ENCODE measurements at places on chromosomes 7 and 10. TPM values are rescaled to one million over a fixed set of nuclear protein-coding genes. Genes with fewer than 3 reads are reported as not detected.

DNA sequence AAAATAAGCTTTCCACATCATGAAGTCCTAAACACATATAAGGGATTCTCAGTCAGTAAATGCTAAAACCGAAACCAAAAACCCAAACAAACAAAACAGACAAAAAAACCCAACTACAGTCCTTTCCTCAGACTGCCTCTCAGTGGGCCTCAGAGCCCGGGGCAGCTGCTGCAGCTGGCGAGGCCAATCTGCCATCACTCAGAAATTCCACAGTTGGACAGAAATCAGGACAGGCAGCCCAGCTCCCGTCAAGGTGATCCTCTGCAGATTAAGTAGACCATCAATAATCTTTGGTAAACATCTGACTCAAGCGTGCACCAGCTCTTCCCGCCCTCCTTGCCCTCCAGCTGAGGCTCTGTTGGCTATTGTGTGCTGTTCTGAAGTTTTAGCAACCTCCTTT, 142.2 kb downstream of the ATXN7L1 start:
- DNase-seq, result no peak

DNA sequence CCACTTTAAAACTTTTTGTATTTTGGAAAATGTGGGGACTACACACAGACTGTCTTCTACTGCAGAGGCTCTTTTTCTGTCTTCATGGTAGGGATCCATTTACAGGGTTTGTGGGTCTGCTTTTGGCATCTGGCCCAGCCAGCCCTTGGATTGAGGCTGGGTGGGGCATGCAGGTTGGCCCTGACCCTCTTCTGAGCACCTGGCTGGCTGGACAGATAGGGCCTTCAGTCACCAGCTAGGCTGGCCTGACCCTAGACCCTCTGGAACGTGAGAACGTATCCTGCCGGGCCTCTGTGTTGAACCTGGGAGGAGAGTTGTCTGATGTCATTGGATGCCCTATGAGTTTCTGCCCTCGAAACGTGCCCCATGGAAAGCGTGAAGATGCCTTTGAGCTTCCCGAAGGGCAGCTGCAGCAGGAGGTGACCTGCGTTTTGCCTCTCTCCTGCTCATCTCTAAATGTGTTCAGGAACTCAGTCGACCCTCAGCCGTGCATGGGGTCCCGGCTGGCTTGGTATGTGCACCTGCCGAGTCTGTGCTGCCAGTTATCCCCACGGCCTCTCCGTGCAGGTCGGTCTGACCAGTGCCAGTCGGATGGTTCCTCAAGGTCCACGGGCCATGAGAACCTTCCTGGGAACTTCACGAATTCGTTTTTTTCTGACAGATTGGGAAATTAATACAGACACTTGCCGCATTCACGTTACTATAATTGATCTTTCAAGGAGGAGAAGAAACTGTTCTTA, 74.9 kb downstream of the MGMT start:
- DNase-seq, result no peak

GRCh38 chr10:101902032-101902819, 58.6 kb upstream of the KCNIP2 start:
- DNase-seq, result no peak

DNA sequence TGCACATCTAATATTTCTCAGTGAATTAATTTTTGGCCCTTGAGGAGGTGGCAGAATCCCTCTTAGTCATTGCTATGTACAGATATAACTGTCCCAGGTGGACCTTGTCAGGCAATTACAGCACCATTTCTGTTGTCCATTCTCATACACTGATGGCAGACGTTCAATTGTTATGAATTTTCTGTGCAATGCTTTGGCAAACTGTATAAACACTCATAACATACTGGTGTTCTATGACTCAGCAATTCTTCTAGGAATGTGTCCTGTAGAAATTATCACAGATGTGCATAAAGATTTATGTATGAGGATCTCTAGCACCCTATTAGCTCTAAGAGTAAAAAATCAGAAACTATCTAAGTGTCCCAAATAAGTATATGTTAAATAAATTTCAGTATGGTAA, 80.8 kb downstream of the DNAJB9 start:
- DNase-seq, result no peak

- DNase-seq, result no peak
Measured at GRCh38 chr7:38187794-38188440, 9.9 kb downstream of the STARD3NL start.

DNA sequence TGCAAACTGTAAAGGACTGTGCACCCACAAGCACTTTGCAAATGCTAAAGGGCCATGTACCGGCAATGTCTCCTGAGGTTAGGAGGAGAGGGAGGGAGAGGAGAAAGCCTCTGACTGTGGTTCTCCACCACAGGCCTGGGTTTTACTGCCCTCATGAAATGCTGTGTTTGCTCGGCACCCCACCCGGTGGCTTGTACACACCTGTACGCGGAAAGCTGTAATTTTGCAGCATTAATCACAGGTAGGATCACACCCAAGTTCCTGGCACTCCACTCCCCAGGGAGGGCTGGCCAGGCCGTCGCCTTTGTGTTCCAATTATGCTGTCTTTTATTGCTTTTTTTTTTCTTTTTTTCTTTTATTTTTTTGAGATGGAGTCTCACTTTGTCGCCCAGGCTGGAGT, 78.5 kb upstream of the MYL10 start:
- DNase-seq, result no peak

GRCh38 chr10:85458324-85458723, 908.3 kb downstream of the GRID1 start:
- DNase-seq, result no peak

GRCh38 chr10:38740102-38740501, 646.0 kb downstream of the ZNF37A start:
- DNase-seq, result no peak

GRCh38 chr7:64574540-64575099, 11.7 kb upstream of the ZNF680 start:
- DNase-seq, result no peak

- DNase-seq, result no peak
Measured at GRCh38 chr10:50653142-50653541, 29.4 kb upstream of the SGMS1 start.

- DNase-seq, result no peak
Measured at GRCh38 chr7:110633313-110633712, 457.6 kb upstream of the LRRN3 start.

GRCh38 chr7:64515330-64515729, 47.5 kb downstream of the ZNF680 start:
- no peak for DNase-seq

GRCh38 chr7:149719050-149719899, 54.1 kb downstream of the ZNF467 start:
- no peak for DNase-seq

DNA sequence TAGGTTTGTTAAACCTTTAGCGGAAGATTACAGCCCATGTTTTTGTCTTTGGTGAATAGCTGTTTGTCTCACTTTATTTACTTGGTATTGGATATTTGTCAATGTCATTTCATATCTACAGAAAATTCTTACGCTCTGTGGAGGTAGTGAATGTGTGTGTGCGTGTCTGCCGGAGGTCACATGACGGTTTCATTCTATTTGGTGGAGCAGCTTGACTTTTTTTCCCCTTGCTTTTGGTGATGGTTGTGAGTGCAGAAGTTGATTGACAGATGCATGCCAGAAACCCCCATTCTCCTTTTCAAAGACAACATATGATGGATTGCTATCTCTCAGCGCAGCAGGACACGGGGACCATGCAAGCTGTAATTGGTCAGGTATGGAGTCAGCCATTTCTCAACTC, at the start of gene POU6F2:
TSS of gene POU6F2 (plus strand) at position 225 of the 400 bp plus-strand sequence. CDS start at position 270, 45 bp downstream.
- no peak for DNase-seq

- DNase-seq, result no peak
Measured at GRCh38 chr10:97372233-97372875, 28.8 kb downstream of the RRP12 start.

- no peak for DNase-seq
Measured at GRCh38 chr10:35882422-35883150, 240.5 kb upstream of the FZD8 start.

DNA sequence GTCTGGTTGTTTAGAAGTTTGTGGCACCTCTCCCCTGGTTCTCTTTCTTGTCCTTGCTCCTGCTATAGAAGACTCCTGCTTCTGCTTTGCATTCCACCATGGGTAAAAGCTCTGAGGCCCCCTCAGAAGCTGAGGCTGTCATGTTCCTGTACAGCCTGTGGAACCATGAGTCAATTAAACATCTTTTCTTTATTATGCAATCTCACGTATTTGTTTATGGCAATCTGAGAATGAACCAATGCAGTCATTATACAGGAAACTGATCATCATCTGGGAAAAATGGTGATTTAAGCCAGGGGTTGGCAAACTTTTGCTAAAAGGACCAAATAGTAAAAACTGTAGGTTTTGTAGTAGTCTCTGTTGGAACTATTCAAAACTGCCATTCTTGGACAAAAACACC, 175.4 kb downstream of the CSTF2T start:
- DNase-seq, result no peak

DNA sequence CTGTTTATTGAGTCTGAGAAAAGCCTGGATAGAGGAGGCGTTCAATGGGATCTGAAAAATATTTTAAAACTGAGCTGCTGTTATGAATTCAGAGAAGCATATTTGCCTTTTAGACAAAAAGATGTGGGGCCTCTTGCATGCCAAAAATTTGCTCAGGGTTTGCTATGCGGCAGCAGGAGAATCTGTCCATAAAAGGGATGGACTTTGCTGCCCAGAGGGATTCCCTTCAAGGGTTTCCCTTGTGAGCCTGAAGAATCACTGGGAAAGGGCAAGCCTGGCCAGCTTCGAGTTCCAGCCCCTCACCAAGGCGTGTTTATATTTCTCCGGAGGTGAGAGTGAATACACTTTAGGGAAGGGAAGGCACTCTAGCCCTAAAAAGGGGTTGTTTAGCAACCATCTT, 55.5 kb upstream of the CALD1 start:
- DNase-seq, result no peak

- DNase-seq, result no peak
Measured at GRCh38 chr10:57972783-57973182, 294.9 kb downstream of the IPMK start.

GRCh38 chr10:116741391-116742351, 695 bp downstream of the HSPA12A start:
- DNase-seq, result no peak

DNA sequence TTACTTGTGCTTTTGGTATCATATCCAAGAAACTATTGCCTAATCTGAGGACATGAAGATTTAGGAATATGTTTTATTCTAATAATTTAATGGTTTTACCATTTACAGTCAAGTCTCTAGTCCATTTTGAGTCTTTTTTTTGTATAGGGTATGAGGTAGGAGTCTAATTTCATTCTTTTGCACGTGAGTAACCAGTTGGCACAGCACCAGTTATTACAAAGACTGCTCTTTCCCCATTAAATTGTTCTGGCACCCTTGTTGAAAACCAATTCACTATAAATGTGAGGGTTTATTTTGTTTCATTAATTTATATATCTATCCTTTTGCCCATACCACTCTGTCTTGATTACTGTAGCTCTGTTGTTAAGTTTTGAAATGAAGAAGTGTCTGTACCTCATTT, 381.6 kb downstream of the SUGCT start:
- no peak for DNase-seq

DNA sequence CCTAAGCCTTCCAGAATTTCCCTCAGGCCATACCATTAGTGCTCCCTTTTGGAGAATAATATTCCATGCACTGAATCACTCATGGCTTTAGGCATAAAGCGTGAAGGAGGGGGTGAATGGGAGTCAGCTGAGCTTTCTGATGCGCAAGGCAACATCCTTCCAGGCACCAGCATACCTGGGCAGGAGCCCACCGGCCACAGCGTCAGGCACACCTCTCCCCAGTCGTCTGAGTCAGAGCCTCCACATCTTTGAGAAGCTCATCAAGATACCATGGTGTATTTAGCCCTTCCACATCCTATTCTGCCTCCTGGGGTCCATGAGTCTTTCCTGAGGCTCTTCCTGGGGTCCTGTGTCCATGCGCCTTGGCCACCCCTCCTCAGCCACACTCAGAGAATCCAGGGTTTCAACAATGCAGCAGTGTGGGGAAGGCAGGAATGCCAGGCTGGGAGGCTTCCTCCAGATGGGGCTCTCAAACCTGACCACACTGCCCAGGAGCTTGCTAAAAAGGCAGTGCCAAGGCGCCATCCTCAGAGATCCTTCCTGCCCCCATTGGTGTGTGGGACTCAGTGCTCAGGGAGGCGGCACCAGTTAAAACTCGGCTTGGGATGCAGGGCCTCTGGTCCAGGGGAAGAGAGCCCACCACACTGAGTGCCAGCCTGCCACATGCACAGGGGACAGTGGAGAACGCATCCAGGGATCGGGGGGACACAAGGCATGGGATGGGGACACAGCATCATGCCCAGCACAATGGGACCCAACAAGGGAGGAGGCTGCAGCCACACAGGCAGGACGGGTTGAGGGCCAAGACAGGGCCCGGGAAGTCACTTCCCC, 31.6 kb downstream of the RASGEF1A start:
- no peak for DNase-seq

DNA sequence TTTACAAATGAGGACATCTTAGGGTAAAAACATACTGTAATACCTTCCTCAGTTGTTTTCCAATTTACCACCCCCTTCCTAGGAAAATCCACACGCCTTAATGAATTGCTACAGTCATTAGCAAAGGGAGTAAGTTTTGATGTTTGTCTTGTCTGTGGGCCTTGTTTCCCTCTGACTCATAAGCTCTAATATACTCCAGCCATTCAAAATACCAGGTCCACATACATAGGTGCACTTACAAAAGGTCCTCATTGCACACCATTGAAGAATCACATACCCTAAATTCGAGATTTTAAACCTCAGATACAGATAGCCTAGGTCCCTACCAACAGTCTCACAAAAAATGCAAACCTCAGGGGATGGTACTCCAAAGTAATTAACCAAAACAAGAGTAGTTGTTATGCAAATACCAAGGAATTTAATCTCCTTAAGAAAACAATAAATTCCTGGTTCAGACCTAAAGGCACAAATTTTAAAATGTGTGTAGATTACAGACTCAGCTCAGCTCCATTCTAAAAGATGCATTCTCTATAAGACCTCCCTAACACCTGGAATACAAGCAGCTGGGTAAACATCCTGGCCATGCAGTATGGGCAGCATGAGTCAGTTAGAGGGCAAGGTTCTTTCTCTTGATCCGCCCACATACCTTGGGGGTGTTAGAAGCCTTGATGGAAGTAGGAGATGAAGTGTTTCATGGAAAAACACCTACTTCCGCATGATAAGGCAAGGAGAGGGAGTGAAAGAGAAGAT, 3.0 kb upstream of the LIPK start:
- DNase-seq, result no peak

Gene PNLIPRP3
- total RNA-seq, result not detected

Gene CADPS2
- not detected for total RNA-seq

Gene IFIT2
- total RNA-seq, result 0.82 TPM

Gene SAP25
- total RNA-seq, result 11.8 TPM

Gene POLR1F
- 41.1 TPM for total RNA-seq

Gene DNAJC30
- total RNA-seq, result 9.2 TPM

Gene ADAM8
- 220 TPM for total RNA-seq

Gene PPP1R3C
- 0.21 TPM for total RNA-seq

Gene KLF14
- not detected for total RNA-seq

Gene TMEM229A
- not detected for total RNA-seq
